ENCODE measurements at places on chromosomes 11 and 22.

GRCh38 chr11:111782109-111782741 lies 16.0 kb upstream of the PPP2R1B start:
- DNase-seq = no peak

GRCh38 chr22:29253561-29254285 lies 14.1 kb downstream of the RHBDD3 start:
- DNase-seq = no peak

GRCh38 chr11:70026726-70027125 lies 51.4 kb upstream of the ANO1 start:
- no peak for DNase-seq

- DNase-seq = peak; percentile 63
These were observed at the start of gene PISD for GRCh38 chr22:31661851-31662667. Gene PISD, minus strand, starts transcription at chr22:31662215. Its CDS starts 7 bp downstream, at chr22:31662208.

GRCh38 chr11:69817265-69818230 lies 1.7 kb downstream of the FGF3 start:
- DNase-seq = no peak

DNA sequence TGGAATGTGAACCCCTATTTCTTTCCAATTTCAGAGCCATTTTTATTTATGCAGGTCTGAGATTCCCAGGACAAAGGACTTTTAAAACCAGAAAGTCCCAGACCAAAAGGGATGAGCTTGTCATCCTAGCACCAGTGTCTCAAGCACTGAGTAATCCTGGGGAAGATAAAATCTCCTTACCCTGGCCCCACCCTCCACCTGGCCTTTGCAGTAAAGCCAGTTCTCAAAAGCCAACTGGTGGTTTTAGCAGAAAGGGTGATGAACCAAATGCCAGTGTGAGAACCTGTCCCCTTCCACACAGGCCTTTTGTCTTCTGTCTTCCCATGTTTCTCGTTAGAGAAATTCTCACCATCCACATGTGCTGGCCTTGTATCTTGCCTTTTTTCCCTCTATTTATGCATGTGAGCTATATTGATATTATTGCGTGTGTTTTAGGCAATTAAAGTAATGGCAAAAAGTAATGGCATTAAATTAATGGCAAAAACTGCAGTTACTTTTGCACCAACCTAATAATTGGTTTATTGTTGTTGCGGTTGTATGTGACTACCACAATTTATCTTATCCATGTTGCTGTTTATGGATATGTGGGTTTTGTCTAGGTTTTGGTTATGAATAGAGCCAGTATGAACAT lies 191.3 kb downstream of the MYO18B start:
- DNase-seq = no peak

DNA sequence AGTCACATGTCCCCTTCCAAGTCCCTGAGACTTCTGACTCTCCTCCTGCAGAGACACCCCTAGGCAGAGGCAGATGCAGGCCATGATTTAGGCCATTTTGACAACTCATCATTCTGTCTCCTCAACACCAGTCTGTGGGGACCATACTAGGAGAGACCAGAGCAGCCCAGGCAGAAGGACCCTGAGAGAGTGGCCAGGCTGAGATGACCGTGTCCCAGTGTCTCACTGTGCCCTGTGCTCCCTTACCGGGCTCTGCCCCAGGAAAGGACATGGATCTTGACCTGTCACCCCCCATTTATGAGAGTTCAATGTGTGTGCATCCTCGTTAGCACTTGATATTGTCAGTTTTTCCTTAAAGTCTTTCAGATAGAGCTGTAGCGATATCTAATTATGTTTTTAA lies 52.4 kb upstream of the IGLL5 start:
- no peak for DNase-seq

GRCh38 chr11:30106222-30107181 lies 89.7 kb upstream of the KCNA4 start:
- no peak for DNase-seq

GRCh38 chr11:73245461-73245860 lies 26.7 kb upstream of the P2RY6 start:
- no peak for DNase-seq

GRCh38 chr11:19323502-19323901 lies 82.8 kb upstream of the E2F8 start:
- no peak for DNase-seq

- no peak for DNase-seq
These were observed 13.1 kb downstream of the TBCEL start for GRCh38 chr11:121037016-121037415.

- no peak for DNase-seq
These were observed 737 bp upstream of the MFRP start for GRCh38 chr11:119347242-119347641.

DNA sequence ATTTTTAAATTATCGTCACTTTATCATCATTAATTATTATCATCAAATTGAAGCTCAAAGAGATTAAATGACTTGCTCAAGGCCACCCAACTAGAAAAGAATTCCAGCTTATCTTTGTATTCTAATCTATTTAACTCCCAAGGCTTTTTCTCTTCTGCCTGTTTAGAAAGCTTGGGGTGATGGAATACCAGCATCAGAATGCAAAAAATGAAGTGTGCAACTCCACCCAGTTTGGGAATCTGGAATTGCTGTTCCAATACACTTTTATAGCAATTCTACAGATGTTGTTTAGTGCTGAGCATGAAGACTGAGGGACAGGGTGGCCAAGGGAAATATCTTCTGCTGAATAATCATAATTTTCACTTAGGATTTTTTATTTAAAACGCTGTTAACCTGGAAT lies 97.2 kb upstream of the FIBIN start:
- DNase-seq = no peak

- DNase-seq = no peak
These were observed 1.7 kb downstream of the UBXN1 start for GRCh38 chr11:62677156-62677555.

DNA sequence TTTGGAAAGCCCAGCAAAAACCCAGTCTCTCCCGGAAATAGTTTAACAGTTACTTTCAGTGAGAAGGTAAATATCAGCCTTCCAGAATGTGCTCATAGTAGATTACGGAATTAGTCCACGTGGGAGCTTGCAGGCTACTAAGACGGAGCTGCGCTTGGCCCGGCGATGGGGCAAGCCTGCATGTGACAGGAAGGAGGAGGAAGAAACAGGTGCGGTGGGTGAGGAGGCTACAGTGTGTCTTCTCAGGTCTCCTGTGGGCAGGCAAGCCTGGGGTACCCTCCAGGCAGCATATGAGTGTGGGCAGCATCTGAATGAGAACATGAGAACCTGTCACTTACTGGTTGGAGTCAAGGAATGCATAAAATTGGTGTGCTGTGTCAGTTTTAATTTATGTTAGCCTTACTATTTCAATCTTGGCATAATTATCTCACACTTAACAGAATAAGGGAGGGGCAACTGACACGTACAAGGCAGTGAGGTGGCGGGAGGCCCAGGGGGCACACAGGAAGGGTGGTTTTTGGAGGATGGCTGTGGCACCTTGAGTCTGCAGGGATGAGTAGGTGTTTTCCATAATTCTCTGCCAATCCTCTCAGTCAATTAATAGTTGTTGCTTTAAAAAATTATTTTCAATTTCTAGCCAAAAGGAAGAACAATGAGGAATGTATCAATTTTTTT lies 35.7 kb downstream of the CLMP start:
- DNase-seq = no peak

- peak; percentile 40 for DNase-seq
These were observed 6.3 kb upstream of the ADAMTS8 start for GRCh38 chr11:130434521-130435223.

DNA sequence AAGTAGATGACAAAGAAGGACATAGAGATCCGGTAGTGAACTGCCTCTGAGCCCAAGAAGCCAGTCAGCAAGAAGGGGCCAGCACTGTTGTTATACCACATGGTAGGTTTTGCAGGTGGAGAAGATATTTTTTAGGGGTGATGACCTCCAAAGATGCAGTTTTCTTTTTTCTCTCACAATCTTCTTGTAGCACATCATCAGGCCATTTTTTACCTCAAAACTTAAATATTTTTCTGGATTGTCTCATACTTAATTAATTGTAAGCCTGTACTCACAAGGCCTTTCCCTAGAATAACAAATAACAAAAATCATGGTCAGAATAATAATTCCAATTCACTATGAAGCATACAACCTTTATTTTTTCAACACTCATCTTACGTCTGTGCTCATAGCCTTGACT lies at the start of gene OR51B4:
TSS of gene OR51B4 (minus strand) at position 101 of the 400 bp plus-strand sequence. CDS start at position 101, 0 bp downstream.
- DNase-seq = no peak

DNA sequence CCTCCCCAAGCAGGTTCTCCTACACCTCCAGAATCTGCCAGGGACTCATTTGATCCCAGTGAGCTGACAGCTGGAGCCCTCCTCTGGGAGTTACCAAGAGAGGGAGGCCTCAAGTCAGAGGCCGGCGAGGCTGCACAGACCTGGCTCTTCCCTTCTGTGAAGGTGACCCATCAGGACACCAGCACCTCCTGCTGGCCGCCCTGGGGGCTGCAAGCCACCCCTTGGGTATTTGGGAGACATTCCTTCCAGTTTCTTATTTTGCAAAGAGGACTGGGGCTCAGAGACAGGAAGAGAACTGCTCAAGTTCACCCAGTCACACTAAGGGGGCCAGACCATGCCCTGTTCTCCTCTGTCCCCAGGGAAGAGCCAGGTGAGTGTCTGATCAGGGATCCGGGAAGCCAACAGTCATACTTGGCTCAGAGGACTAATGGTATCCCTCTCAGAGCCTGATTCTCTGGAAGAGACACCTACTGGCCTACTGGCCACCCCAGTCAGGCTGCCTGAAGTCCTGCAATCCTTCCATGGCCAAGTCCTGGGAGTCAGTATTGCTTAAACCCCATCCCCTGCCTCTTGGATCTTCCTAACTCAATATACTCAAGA lies 40.5 kb upstream of the RIC3 start:
- no peak for DNase-seq

GRCh38 chr11:126026579-126026978 lies 36.1 kb downstream of the CDON start:
- no peak for DNase-seq

DNA sequence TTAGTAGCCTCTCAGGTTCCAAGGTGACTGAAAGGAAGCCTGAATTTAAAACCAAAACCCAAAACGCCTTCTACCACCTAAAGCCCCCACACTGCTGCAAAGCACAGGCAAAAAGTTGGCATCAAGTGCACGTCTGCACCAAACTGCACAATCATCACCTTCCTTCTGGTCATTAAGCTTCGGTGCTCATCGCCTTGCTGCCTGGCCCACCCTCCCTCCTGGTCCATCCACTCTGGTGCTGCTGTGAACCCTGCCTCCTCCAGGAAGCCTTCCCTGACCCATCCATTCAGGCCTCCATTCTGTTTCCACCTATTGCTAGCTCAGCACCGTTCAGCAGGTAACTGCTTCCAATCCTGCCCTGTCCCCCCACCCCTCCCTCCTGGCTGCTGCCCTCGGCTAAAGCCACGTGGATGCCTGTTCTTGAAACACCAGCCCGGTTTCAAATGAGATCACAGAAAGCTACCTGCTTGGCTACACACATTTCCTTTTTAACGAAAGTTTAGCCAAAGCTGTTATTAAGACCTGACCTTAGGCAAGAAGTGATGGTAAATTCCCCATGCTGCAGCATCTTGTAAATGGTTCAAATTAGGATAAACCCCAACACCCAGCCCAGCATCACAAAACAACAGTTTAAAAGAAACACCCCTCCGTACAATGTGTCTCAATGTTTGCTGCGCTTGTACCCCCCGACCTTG lies 53.8 kb upstream of the CD5 start:
- no peak for DNase-seq

Data from NCI-H2081 treated with DMSO at 0.1 percent for 48 hours (cell line).